Hematopoietic multipotent progenitor cell treated with erythropoietin and hydrocortisone succinate and interleukin-3 and kit ligand, for 8 days (in vitro differentiated cells): ENCODE measurements at places on chromosomes 11 and 22.

DNA sequence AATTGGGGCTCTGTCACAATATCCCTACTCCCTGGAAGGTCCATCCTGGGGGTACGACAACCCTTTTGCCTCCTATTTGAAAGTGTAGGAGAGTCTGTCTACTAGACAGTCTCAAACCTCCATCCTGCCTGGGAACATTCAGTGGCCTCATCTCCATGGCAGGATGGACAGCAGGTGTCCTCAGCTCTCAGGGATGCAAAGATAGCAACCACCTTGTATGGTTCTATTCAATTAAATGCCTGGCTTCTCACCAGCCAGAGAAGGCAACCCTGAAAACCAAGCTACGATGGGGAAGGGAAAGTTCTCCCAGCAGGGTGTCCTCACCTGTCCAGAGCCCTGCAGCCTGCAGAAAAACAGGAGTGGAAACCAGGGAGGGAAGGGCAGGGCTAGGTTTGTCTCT lies 164.9 kb downstream of the MIAT start:
- no peak for DNase-seq

GRCh38 chr11:110345743-110346142 lies 49.3 kb upstream of the RDX start:
- DNase-seq = no peak

- peak; percentile 80 for DNase-seq
Measured at GRCh38 chr22:31490496-31490925, 869 bp upstream of the EIF4ENIF1 start.

DNA sequence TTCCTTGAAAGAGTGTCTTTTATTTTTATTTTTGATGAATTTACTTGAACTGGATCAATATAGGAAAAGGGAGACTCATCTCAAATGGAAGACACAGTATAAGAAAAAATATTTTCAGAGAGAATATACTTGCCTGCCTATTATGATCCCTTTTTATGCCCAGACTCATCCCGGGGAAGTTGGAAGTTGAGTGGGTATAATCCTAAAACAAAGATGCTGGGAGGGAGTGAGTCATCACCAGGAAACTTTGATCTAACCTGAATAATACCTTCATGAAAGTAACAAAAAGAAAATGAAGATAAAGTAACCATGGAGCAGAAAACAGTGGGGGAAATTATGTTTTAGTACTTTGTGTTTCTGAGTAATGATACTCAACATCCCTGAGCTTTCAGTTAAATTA lies 1514.0 kb downstream of the FAM181B start:
- DNase-seq = no peak

DNA sequence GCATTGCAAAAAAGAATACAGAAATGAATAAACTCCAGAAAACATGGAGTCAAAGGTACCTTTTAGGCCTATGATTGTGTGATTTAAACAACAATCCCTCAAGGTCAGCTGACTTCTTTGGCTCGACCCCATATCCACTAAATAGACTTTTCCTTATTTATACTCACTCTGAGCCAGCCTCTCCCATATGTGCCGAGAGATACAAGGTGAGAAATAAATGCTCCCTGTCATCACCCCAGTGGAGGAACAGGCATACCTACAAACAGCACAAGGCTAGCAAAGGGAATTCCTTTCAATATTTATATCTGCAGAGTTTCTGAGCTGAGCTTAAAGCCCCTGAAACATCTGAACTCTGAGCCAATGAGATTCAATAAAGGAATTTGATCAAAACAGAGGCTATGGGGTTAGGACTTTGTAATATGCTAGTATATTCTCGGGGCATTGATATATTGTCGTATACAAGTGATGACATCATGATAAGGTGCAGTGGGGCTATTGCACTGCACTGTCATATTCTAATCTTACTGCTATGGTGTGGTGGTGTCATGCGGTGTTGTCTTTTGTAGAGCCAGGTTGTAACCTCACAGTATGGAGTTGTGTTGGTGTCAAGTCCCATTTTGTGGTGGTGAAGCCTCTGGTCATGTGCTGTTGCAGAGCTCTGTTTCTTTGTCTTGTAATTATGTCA lies 56.0 kb upstream of the GALNT18 start:
- no peak for DNase-seq

DNA sequence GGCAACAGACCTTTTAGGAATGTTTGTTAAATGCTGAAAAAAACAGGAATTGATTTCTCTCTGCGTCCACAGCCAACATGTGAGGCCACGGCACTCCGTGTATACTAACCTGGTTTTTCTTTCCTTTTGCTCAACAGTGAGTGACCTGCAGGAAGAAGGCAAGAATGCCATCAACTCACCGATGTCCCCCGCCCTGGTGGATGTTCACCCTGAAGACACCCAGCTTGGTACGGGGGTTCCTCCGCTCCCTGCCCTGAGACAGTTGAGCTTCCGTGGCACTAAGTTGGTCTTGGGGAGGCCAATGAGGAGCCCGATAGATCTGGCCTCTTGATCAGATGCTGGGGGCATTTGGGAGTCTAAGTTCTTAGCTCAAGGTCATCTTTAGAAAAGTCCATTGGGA lies 69.7 kb downstream of the PARVB start:
- no peak for DNase-seq

DNA sequence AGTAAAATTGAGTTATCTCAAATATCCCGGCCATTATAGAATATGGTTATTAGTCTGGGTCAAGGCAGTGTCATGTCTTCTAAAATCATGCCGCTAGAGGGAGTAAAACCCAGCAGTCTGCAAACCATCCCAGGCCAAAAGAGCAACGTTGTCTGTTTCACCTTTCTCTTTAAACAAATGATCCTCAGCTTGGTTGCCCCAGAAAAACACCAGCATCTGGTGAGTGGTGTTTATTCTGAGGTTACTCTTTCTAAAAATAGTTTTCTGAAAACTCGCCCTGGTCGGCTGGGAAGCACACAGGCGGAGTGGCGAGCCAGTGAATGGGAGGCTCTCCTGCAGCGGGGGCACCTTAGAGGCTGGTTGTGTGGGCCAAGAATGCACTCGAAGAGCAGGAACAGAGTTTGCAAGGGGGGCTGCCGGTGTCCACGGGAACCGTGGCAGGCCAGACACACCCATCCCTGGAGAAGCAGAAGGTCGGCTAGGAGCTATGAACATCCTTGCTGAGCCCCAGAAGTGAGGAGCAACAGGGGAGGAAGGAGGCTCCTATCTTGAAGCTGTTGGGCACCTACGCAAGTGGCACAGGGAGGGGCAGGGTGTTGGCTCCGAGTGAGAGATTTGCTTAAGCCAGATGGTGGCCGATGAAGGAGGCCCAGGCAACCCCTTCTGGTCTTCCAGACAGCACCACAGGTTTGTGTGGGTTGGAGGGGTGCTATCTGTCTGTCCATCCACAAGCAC lies 297.1 kb downstream of the ETS1 start:
- peak; percentile 68 for DNase-seq

DNA sequence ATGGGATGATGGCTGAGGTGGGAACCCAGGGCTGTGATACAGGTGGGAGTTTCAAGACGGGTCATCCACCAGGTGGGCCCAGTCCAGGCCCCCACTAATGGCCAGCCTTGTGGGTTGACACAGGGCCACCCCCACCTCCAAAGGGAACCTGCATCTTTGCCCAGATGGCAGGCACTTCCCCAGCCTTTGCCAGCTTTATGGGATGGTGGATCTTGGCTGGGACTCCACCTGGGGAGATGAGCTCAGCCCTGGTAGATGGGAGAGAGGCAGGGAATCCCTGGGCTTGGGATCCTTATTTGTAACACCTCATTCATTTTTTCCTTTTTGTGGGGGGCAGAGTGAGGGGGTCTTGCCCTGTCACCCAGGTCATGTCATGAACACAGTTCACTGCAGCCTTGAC lies 33.4 kb downstream of the CD82 start:
- no peak for DNase-seq

GRCh38 chr11:47104261-47104950 lies 72.3 kb downstream of the ARFGAP2 start:
- no peak for DNase-seq

DNA sequence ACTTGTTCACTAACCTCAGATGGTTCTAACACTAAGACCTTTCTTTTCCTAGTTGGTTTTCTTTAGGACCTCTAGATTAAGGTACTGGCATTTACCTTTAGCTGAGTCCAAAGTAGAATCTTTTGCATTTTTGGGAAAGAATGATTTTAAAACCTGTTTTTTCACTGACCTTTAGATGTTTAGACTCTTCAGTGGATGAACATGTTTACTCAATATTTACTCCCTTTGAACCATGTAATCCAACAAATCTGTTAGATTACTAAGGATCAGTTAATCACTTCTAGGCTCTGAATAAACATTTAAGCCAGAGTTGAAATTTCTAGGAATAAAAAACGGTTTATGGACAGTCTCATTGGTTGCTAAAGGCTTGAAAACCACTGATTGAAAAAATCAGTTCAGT lies 6.2 kb downstream of the TMEM135 start:
- DNase-seq = no peak

GRCh38 chr11:134466610-134467567 lies 54.8 kb upstream of the B3GAT1 start:
- no peak for DNase-seq
